GM06990 (cell line): ENCODE measurements at places on chromosomes 7 and 10.

GRCh38 chr10:5194431-5194830 lies 2.2 kb upstream of the AKR1C4 start:
- no peak for DNase-seq

DNA sequence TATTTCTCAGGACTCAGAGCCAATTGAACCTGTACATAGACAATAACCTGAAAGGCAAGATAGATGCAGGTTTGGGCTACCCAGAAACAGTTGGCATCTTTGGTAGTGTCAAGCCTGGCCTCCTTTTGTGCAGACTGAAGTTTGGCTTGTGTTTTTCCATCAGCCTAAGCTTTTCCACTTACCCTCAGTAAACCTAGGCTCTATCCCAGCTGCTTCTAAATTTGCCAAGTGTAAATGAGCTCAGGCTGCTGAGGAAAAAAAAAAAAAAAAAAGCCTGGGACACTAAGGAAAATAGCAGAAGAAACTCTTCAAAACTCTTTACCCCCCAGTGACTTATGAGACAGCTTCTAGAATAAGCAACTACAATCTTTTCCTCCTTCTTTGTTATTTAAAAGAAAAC lies 316.3 kb upstream of the SORCS1 start:
- no peak for DNase-seq

GRCh38 chr7:136049818-136050461 lies 72.8 kb upstream of the MTPN start:
- DNase-seq = no peak

DNA sequence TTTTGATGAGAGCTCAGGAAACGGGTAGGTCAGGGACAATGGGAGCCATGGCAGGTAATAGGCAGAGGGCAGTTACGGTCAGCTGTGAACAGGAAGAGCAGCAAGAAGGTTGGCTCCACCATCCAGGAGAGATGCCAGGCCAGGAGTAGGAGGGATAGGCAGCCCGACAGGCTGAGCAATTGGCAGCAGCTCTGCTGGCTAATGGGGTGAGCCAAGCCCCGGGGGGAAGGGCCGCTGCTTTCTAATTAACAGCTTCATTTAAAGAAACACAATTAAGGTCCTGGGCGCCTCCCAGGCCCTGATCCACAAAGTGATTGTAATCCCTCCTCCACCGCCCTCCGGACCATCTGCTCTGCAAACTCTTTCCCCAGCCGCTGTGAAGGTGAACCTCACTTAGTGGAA lies 23.7 kb downstream of the SH2B2 start:
- no peak for DNase-seq

DNA sequence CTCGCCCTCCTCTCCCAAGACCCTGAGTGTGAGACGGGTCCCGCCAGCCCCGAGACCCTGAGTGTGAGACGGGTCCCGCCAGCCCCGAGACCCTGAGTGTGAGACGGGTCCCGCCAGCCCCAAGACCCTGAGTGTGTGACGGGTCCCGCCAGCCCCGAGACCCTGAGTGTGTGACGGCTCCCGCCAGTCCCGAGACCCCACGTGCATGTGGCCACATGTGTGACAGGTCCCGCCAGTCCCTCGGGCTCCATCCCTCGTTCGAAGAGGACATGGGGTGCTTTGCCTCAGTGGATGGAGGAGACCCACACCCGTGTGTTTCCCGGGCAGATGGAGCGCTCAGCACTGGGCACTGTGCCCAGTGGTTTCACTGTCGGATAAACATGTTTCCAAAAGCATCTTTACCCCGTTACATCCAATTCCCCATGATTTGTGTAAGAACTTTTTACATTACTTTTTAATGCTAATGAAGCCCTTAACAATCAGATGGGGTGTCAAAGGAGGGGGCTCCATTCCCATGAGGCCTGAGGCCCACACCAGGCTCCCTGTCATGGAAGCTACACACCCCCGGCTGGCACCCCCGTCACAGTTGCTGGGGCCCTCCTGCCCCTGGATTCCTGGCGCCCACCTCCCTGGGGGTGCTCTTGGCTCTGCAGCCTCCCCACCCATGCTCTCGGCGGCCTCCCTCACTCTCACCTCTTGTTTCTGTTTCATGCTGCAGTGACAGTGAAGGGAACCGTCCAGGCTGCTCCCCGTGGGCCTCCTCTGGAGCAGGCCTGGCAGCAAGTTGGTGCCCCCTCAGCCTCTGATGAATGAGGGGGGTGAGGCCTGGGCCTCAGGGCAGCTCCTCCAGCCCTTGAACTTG lies 48.5 kb upstream of the CFAP46 start:
- no peak for DNase-seq

DNA sequence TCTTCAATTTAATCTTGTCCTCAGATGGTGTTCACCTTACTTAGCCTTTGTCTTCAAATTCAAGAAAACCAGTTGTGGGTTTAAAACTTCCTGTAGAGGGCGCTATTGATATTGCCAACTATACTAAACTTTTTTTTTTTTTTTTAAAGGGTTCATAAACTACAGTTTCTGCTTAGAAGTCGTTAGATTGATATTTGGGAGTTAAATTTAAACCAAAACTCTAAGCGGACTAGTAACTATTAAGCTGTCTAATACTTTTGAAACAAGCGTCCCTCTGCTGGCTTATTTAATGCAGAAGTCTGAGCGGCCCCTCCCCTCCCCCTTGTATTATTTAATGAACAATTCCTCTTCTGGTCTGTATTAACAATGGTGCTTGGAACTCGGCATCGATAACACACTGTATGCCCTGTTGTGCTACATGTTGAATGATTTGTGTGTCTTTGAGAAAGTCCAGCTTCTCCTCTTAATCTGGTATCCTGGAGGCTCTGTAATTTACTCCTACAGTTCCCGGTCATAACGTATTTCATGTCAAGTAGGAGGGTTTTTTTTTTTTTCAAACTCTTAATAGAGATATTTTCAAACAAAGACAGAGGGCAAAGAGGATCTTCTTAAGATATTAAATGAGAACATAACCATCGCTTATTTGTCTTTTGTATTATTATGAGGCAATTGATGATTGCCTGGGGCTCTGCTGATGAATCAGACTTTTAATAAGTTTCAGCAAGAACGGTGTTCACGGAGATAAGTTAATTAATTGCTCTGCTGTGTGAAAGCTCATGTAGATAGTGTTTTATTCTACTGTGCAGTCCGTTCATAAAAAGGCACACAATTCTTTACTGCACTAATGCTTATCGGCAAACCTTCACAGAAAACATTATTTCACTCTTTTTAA lies 22.6 kb upstream of the CREB5 start:
- DNase-seq = peak; percentile 20

GRCh38 chr7:137998250-137998649 lies 3.6 kb downstream of the CREB3L2 start:
- no peak for DNase-seq

DNA sequence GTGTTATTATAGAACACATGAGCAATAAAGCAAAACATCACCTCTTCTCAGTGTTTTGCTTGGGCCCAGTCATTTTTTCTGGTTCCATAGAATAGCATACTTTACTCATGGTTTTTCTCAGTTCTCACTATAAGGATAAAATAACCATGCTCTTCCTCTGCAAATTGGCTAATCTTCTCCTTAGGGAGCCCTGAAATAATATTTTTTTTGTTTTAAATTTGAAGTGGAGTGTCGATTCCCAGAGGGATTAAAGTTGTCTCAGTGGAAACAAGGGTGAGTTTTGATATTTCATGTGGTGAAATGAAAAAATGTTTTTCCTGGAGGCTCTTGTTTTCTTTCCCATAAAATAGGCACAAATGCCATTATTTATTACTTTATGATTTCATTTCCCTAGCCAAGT lies 127.3 kb downstream of the NOC3L start:
- DNase-seq = no peak

DNA sequence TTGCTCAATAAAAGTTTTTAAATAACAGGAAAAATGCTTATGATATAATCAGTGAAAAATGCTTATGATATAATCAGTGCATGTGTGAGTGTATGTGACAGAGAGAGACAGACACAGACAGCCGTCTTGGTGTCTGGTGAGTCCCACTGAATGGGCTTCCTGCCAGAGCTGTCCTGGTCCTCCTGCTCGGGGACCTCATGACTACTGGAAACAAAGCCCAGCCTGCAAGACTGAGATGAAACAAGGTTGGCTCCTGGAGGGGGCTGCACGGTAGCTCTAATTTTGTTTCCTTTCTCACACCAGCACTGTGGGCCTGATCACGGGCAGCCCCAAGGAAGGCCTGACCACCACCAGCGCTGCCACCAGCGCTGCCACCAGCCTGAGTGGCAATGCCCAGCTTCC lies 57.3 kb downstream of the NRP1 start:
- DNase-seq = no peak
